ENCODE measurements at places on chromosomes 7 and 10. TPM values are rescaled to one million over a fixed set of nuclear protein-coding genes. Genes with fewer than 3 reads are reported as not detected.

DNA sequence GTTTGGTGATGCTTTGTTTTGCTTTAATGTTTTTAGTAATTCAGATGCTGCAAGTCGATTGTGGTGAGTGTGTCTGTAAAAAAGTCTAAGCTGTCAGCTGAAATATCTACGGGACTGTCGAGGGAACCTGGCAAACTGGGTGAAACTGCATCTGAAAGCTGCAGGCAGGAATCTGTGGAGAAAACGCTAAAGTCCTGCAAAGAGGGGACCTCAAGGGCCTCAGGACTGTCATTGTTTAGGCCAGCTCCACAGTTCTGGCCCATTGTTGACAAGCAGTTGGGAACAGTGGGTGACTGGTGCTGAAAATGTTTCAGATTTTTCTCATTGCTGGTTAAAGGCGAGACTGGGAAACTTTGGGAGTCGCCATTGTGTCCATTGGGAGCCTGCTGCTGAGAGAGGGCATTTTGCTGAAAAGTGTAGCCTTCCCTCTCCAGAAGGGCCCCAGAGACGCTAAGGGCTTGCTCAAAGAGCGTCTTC lies 1.8 kb downstream of the HOXA2 start:
- DNase-seq: no peak

DNA sequence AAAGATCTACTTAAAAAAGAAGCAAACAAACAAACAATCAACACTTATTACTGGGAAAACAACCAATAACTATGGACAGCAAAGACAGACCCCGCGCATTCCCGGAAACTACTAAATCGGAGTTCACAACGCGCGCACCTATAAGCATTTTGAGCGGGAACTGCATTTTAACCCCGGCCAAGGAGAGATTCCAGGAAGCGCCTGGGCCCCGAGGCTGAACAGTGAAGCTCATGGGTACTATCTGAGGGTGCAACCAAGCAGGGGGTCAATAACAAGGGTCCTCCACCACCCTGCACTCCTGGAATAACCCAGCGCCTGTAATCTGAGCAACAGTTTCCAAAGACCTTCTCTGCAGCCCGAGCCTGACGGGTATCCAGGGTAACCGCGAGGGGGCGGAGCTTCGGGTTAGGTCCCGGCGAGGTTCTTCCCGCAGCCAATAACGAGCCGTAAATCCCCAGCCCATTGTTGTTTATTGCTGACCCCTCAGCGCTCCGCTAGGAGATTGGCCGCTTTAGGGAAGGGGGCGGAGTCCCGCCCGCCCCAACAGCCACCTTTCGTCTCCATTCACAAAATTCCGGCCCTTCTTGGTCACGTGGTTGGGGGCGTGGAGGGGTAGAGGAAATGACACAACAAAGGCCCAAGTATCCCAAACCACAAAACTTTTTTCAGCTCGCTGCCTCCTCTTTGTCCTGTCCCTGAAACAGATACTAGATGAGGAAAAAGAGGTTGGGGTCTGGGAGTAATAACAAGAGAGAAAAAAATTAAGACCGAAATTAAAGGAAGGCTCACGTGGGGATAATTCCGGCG lies 1.7 kb upstream of the ETV1 start:
- DNase-seq: peak; percentile 96

DNA sequence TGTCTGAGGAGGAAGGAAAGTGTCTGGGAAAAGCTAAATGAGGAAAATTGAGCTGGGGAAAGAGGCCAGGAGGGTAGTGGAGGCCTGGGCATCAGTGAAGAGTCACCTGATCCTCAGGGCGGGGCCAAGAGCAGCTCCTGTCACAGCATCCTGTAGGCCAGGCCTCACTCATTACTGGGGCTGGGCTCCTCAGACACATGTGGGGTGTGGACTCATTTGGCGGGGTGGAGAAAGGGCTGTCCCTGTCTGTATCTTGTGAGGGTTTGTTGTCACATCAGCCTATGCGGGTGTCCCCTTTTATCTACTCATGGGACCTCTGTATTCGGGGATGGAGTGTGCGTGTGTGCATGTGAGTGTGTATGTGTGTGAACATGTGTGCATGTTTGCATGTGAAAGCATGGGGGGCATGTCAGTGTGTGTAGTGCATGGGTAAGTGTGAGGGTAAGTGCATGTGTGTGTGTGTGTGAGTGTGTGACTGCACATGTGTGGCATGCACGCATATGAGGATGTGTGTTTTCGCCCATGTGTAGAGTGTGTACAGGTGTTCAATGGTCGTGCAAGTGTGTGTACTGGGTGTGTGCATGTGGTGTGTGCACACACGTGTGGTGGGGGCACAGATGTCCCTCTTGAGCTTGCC lies 67.8 kb downstream of the RAMP3 start:
- DNase-seq: no peak

DNA sequence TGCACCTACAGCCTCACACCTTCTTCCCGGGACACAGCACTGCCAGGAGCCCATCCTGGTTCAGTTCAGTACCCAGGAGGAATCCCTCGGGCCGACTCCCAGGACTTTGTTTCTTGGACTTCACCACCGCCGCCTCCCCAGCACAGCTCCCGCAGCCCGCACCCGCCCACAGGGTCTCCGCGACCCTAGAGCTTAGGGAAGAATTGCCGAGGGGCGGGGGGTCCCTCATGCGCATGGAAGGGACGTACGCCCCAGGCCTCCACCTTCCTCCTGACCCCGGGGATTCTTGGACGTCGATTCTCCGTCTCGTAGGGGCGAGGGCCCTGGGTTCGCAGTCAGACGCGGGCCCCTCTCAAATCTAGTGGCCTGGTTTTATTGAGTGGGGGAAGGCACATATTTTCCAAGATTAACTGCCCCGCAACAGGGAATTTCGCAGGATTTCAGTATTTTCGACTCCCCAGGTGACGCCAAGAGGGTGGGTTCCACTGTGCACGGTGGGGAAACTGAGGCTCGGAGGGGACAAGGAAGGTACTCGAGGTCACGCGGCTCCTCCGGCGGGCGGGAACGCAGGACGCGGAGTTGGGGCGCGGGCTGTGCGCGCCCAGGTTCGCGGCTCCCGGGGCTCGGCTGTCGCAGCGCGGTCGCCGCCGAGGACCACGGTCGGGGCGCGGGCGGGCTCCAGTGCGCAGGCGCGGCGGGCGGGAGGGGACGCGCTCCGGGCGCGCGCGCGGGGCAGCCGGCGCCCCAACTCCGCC lies at the start of gene ADCY1:
ADCY1 (plus strand) TSS at position 708 of the 755 bp plus-strand sequence. CDS start 176 bp downstream, outside the sequence.
- no peak for DNase-seq

GRCh38 chr7:85178531-85179298 lies 8.1 kb downstream of the SEMA3D start:
- DNase-seq: no peak

Gene WASHC2C
- total RNA-seq: 12.1 TPM

Gene SPDYE9
- not detected for total RNA-seq

Gene LIPN
- not detected for total RNA-seq

DNA sequence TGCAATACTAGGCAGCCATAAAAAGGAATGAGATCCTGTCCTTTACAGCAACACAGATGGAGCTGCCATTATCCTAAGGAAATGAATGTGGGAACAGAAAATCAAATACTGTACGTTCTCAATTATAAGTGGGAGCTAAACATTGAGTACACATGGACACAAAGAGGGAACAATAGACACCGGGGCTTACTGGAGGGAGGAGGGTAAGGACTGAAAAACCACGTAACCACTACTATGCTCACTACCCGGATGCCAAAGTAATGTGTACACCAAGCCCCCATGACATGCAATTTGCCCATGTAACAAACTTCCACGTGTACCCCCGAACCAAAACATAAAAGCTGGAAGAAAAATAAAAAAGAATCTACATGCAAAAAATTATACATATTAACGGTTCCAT lies 587.0 kb downstream of the PARD3 start:
- DNase-seq: no peak

Gene COL1A2
- total RNA-seq: 11.8 TPM

GRCh38 chr10:101867931-101868330 lies 24.3 kb upstream of the KCNIP2 start:
- no peak for DNase-seq

DNA sequence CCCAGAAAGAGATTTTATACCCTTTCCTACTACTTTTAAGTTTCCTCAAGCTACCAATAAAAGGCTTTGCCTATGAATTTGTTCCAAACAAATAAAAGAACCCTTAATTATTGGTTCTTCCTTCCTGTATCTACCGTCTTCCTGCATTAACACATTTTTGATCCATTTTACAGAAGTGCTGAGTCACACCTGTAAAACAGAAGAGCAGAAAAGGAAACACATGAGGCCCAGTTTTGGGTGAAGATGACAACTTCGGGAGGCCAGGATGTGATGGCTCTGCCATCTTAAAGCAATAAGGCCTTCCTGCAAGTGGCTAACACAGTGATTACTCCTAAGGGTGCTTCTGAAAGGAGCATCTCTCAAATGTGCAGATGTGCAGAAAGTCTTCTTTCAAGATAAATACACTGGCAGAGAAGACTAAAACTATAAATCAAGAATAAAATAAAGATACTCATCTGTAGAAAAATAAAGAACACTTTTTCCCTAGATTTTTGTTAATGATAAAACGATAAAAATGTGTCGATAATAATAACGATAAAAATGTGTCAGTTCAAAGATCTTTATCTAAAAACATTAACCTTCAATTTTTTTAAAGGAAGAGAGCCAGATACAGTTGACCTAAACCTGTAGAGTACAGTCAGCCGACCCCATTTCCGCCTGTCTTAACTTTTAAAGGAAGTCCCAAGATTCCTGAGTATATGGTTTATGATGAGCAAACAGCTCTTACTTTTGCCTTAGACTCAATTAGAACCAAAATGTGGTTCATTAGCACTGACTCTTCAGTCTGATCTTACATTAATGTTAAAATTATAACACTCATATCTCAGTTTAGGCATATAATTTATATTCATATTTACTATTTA lies 108.6 kb downstream of the UBE2H start:
- no peak for DNase-seq

DNA sequence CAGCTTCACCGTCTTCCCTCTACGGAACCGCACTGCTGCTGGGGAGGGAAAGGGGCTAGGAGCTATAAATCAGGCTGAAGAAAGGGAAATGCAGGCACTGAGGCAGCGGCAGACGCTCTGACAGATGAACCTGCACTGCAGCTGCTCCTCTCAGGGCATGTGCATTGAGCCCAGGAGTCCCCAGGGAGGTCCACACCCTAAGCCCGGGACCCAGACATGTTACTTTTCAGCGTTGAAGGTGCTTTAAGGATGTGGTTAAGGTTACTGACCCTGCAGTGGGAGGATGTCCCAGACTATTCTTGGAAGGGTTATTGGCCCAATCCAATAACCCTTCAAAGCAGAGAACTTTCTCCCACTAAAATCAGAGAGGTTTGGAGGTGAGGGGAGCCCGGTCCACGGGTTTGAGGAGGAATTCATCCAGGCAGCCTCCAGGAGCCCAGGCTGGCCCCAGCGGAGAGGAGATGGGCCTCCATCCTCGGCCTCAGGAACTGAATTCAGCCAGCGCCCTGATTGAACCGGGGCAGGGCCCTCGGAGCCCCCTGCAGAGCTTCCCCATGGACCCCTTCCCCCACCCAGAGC lies 75.4 kb downstream of the ADARB2 start:
- no peak for DNase-seq

DNA sequence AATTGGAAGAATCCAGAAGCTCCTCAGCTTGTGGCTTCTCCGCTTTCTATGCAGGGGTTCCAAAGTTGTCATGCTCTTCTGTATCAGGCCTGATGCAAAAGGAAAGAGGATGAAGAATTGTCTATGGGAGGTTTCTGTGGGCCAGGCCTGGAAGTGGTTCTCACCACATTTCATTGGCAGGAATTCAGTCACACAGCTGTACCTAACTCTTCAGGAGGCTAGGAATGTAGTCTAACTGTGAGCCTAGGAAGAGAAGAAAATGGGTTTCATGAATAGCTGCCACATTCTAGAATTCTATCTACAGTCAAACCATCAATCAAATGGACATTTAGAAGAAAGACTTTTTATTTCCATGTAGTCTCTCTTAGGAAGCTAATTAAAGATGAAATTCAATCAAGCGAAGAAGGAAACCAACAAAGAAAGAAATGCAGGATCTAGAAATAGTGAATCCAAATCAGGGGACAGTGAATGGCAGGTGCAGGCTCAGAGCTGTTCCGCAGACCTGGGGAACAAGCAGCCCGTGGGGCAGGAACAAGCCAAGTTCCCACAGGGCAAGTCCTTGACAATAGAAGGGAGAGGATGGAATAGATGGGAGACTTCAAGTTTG lies 25.4 kb upstream of the USP6NL start:
- DNase-seq: no peak

DNA sequence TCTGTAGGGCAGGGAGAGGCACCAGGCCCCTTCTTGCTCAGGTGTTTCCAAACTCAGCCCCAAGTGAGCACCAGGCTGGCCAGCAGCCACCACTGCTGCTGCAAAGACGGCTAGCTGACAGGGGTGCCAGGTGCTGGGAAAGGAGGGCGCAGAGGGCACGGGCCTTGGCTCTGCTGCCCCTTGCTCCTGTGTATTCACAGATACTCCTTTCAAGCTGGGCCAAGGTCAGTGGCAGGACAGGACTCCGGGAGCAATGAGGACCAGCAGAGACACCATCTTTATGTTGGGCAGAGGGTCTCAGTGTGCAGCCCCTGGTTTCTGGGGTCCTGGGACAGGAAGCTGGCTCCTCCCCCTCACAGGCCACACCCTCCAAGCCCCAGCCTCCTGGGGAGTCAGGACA lies 110.1 kb downstream of the SMURF1 start:
- DNase-seq: peak; percentile 41

Gene VWC2
- total RNA-seq: not detected

Gene PODXL
- total RNA-seq: 2.7 TPM

Gene UNC5B
- 1.8 TPM for total RNA-seq

Gene TBC1D12
- 4.5 TPM for total RNA-seq

GRCh38 chr7:91327346-91327745 lies 63.1 kb downstream of the FZD1 start:
- no peak for DNase-seq

Gene UCMA
- total RNA-seq: not detected

DNA sequence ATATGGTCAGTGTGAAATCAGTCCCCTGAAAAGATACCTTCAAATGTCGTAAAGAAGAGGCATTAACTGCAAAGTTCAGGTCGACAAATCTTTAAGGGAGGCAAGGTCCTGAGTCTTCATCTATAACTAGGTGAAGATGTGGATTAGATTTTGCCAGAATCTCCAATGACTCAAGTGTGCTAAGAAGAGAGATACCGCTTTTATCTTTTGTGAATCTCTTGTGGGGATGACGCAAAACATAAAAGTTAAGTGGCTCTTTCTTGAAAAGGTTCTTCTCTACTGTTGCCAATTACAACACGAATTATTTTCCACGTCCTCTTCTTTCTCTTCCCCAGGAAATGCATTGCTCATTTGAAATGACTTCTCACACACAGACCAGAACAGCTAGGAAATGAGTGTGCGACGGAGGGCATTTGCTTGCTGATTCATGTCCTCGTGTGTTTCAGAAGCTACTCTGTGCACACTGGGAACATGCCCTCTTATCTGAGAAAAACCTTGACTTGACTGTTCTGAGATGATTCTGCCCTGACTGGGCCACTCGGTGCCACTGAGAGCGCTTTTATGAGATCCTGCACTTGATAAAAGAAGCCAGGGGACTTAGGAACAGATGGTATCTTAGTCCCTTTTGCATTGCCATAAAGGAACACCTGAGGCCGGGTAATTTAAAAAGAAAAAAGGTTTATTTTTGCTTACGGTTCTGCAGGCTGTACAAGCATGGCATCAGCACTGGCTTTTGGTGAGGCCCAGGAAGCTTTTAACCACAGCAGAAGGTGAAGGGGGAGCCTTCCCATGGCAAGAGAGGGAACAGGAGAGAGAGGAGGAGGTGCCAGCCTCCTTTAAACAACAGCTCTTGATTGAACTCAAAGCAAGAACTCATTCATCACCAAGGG lies 169.5 kb upstream of the PFKP start:
- no peak for DNase-seq

Measured in left lobe of liver (tissue), 2 donors.